D341Med (cell line): ENCODE measurements at places on chromosomes 6 and 20.

GRCh38 chr6:6227896-6228295 is 92.6 kb downstream of the F13A1 start:
- no peak for DNase-seq

- DNase-seq, result no peak
Measured at GRCh38 chr6:95309545-95309944, 267.8 kb upstream of the MANEA start.

- DNase-seq, result no peak
Measured at GRCh38 chr20:57378646-57379262, 12.4 kb upstream of the RBM38 start.

- peak; percentile 97 for DNase-seq
Measured at GRCh38 chr6:10722820-10723566, at the start of gene TMEM14C. Gene TMEM14C (plus strand): TSS chr6:10723070. CDS start chr6:10724614, 1,544 bp downstream.

GRCh38 chr6:6217855-6218758 is 102.4 kb downstream of the F13A1 start:
- no peak for DNase-seq

DNA sequence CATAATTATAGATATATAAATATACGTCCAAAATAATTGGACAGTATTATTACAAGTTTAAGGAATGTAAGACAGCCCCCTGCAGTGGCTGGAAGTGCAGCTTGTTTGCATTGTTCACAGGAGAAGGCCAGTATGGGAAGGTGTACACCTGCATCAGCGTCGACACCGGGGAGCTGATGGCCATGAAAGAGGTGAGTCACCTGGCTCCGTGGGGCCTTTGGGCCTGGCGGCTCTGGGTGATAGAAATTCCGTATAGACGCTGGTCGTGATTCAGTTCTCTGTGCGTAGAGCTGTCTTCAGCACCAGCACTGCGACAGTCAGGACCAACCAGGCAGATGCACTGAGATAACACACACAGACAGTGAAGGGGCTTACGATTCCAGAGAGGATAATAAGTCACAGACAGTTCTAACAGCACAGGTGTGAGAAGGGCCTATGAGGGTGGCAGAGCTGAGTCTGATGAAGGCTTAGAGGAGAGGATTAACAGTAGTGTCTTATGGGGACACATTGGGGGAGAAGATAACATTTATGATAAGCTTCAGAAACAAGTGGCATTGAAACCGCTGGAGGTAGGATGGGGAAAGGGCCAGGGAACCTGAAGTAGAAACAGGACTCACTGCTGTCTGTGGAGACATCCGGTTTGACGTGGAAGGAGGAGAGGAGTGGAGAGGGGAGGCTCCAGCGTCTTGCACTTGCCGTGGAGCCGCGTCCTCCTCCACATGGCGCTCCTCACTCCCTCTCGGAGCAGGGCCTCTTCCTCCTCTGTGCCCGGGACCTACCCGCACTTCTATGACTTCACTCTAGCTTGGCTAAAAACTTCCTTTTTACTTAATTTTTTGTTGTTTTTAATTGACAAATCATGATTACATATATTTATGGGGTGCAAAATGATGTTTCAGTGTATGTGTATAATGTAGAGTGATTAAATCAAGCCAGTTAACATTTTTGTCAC is 116.5 kb downstream of the MAP3K4 start:
- peak; percentile 59 for DNase-seq

- no peak for DNase-seq
Measured at GRCh38 chr6:156699017-156699421, 78.2 kb upstream of the ARID1B start.

DNA sequence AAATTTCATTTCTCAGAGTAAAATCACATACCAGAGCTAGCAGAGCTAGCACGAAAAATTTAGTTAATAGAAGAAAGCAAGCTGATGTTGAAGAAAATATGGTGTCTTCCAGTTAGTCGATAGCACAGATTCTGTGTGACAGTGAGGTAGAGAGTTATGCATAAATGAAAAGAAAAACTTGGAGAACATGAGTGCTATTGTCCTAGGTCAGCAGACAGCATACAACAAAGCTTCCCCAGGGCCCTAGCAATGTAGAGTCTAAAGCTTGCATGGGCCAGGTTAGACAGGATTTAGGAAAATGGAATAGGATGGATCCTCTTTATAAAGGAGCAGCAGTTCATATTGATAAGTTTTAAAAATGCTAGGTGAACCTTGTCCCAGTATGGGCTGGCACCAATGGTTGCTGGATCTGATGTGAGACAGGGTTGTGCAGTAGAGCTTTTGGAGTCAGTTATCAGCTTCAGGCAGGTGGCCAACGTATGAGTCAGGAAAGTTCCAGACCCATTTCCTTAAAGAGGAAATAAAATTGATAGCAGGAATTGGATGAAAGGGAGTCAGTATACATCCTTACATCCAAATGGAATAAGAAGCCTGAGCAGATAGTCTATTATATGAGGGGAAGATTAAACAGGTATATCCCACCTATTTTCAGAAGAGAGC is 277.2 kb downstream of the FRK start:
- no peak for DNase-seq

- no peak for DNase-seq
Measured at GRCh38 chr20:57316795-57317201, 12.8 kb upstream of the SPO11 start.

GRCh38 chr20:7171911-7172310 is 404.4 kb downstream of the BMP2 start:
- no peak for DNase-seq

DNA sequence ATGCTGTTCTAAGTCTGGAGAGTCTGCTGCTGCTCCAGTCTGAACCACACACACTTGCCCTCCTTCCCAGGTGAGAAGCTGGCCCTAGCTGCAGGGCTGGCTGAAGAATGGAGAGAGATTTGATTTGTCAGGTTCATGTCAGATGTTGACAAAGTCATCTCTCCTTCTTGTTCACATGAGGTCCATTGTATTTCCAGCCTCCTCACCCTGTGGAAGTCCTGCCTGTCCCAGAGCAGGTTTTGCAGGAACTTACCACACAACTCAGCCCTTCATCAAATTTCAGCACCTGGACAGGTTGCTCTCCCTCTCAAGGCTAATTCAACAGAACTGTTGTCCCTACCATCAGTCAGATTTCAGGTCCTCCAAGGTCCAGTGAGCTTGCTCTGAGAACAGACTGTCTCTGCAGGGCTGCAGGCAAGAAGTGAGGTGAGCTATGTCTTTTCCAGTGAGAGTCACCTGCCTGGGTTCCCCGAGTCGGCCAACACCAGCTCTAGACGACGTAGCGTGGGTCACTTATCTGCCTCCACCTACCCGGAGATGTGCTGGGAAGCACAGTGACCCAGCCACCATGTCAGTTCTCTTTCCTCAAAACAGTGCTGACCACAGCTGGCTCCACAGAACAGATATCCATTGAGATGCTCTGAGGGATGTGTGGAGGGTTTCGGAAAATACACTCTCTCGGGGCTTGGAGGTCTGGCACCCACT is 58.0 kb upstream of the CD93 start:
- no peak for DNase-seq

DNA sequence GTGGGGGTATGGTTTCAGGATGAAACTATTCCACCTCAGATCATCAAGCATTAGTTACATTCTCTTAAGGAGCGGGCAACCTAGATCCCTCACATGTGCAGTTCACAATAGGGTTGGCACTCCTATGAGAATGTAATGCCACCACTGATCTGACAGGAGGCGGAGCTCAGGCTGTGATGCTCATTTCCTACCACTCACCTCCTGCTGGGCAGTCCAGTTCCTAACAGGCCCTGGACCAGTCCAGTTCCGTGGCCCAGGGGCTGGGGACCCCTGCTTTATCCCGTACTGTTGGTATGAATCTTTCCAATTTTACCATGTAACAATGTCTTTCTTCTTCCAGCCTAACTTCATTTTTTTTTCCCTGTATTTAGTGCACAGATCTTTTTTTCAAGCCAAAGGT is 94.9 kb downstream of the OGFRL1 start:
- no peak for DNase-seq

- DNase-seq, result no peak
Measured at GRCh38 chr20:10502098-10502526, 67.0 kb downstream of the SLX4IP start.

DNA sequence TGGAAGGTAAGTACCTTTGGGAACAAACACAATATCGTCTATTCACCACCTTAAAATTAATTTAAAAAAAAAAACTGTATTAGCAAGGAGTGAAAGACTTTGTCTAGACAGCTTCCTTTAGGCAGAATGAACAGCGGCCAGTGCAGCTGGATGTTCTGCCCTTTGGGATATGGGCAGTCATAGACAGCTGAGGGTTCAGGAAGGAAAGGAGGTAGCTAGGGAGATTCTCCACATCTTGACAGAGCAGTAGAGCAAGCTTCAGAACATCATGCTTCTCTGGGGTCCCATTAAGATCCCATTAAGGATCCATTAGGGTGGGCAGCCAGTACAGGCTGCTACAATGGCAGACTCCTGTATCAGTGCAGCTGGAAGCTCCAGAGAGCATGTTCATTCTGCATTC is 46.5 kb upstream of the PLCB4 start:
- no peak for DNase-seq

DNA sequence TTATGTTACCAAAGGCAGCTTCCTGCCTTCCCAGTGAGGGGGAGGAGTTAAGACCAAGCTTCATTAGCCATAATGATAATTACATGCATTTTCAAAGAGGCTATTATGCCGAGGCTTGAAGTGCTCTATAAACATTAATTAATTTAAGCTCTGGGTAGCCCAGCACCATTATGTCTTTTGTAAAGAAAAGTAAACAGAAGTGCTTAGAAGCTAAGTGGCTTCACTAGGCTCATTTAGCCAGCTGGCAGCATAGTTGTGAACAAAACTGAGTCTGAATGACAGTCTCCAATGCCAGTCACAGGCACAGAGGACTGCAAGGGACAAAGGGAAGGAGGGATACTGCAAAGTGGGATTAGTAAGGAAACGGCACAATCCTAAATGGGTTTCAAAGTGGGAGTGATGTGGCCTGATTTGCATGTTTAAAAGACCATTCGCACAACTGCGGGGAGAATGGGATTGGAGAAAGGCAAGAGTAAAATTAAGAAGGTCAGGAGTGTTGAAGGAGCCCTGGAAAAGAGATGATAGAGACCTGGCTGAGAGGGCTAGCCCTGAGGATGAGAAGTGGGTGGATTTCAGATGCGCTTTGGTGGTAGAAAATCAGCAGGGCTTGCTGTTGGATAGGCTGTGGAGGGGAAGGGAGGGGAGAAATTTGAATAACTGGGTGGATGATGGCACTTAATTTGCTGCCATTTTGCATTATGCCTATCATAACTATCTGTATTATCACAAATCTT is 20.1 kb upstream of the ISM1 start:
- DNase-seq, result peak; percentile 66

GRCh38 chr6:7532232-7532631 is 9.2 kb upstream of the DSP start:
- no peak for DNase-seq

DNA sequence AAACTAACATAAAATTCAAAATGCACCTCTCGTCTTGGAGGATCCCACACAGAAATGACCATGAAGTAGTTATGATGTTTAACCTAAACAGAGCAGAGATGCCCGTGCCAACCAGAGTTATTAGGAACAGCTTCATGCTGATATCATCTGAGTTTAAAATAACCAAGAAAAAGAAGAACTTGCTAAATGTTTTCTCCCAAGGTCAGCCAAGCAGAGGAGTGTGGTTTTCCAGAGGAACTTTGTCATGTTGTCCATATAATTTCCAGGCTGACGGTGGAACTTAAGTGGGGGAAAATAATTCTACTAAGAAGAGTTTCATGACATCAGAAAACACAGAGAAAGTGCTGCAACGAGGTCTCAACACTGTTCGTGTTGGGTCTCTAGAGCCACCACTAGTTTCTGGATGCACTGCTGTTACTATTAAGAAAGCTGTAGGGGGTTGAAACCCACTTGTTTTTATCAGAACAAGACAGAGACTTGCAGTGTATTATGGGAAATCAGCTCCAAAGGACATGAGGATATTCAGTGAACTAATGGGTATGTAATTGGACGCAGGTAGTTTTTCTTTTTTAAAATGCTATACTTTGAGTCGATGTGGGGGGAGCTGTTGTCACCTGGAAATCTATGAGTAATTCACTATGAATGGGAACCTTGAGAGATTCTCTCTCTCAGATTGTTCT is 5.2 kb downstream of the AGPAT4 start:
- DNase-seq, result no peak

GRCh38 chr20:10963717-10964266 is 290.0 kb upstream of the JAG1 start:
- DNase-seq, result no peak

DNA sequence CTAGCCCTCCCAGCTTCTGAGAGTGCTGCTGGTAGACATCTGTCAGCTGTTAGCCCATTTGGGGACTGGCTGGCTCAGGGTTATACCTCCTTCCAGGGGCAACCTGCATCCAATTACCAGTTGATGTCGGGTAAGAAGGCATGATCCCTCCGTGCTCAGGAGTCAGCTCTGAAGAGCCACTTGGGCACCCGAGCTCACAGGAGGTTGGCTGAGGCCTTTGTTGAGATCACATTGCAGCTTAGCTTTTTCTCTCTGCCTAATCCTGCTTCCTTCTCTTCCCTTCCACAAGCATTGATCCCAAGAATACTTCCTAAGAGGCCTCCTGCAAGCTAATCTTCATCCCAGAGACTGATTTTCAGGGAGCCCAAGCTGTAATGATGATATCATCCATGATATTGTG is 35.5 kb downstream of the SCP2D1 start:
- DNase-seq, result no peak

DNA sequence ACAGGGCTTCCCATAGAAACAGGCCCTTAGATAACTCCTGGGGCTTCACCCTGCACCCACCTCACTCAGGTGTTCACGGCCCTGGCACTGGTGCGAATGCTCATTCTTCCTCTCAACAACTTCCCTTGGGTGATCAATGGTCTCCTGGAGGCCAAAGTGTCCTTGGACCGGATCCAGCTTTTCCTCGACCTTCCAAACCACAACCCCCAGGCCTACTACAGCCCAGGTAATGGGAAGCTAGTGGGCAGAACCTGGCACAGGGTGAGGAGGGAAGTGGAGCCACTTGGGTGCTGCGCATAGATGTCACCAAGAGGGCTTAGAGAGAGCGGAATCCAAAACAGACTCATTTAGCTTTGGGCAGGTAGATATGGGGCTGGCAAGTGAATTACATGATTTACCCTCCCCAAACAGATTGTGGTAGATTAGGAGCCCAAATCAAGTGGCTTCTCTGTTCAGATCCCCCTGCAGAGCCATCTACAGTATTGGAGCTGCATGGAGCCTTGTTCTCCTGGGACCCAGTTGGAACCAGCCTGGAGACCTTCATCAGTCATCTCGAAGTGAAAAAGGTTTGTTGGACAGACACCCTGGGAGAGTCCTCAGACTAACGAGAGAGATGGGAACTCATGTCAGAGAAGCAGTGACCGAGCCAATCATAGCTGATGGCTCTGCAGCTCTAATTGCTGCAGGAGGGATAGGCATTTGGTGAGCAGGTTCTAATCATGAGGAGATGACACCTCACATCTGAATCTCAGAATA is 8.5 kb downstream of the ABCC10 start:
- no peak for DNase-seq

DNA sequence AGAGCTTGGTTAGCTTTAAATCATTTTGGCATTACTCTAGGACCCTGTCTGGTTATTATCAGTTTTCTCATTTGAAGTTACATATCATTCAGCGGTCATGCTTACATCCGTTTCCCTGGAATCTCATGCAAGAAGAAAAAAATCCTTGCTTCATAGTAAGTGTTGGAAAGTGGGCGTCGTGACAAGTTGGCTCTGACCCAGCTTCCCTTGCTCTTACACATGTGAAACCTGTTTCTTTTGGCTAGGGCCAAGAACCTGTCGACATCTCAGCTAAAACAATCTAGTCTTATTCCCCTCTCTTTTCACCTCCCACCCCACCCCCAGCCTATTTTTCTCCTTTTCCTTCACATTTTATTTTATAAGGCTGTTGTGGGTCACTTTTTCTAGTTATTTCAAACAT is 45.5 kb downstream of the ANKS1A start:
- DNase-seq, result no peak

- peak; percentile 64 for DNase-seq
Measured at GRCh38 chr20:26208296-26209091, 511.8 kb upstream of the ZNF337 start.
